ENCODE measurements at places on chromosomes 7 and 10.

DNA sequence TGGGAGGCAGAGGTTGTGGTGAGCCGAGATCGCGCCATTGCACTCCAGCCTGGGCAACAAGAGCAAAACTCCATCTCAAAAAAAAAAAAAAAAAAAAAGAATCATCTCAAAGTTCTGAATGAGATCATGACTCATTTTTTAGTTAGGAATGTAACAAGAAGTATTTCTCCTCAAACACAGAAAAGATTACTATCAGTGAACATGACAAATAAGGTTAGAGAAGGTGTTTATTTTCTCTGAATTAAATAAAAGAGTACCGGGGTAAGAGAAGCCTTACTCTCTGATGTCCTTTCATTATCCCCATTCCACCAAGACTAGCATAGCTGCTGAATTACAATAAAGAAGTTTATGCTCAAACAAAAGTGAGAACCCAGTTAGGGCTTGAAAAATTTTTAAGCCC is 50.1 kb downstream of the IPMK start:
- DNase-seq: no peak
- H3K27me3 ChIP-seq: no peaks in the 10 kb centered on the region
- H3K4me3 ChIP-seq: no peak overlapping the region
- H3K4me1 ChIP-seq: peaks cover 8% of the 10 kb centered on the region

- no peaks in the 10 kb centered on the region for H3K27me3 ChIP-seq
- H3K4me1 ChIP-seq: peaks cover 11% of the 10 kb centered on the region
- H3K36me3 ChIP-seq: no peaks in the 10 kb centered on the region
- H3K27ac ChIP-seq: peak overlapping the region; percentile 98
- no peak for DNase-seq
Measured at GRCh38 chr7:5422396-5423305, 983 bp downstream of the TNRC18 start.

GRCh38 chr10:2933071-2933470 is 134.3 kb upstream of the PFKP start:
- no peak overlapping the region for H3K27ac ChIP-seq
- no peaks in the 10 kb centered on the region for H3K4me1 ChIP-seq
- H3K36me3 ChIP-seq: no peaks in the 10 kb centered on the region
- H3K4me3 ChIP-seq: no peak overlapping the region

- H3K4me3 ChIP-seq: no peak overlapping the region
- H3K4me1 ChIP-seq: no peaks in the 10 kb centered on the region
- no peak for DNase-seq
- no peaks in the 10 kb centered on the region for H3K27me3 ChIP-seq
Measured at GRCh38 chr7:13822678-13823077, 166.8 kb downstream of the ETV1 start.

DNA sequence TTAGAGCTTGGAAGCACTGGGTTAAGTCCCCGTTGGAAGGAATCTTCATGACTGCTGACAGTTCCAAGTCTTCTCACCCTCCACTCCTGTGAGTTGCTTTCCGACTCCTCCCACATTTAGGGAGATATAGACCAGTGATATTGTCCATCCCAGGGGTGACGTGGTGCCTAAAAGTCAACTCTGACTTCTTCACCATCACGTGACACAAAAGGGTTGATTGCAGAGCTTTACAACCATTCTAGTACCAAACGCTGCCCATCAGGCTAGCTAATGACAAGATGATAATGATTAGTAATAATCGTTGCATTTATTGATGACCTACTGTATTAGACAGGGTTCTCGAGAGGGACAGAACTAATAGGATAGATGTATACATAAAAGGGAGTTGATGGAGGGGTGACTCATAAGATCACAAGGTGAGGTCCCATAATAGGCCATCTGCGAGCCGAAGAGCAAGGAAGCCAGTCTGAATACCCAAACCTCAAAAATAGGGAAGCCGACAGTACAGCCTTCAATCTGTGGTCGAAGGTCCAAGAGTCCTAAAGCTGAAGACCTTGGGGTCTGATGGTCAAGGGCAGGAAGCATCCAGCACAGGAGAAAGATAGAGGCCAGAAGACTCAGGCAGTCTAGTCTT is 85.3 kb upstream of the CARD11 start:
- H3K27ac ChIP-seq: no peak overlapping the region
- no peaks in the 10 kb centered on the region for H3K27me3 ChIP-seq
- H3K4me3 ChIP-seq: no peak overlapping the region
- peak; percentile 8 for DNase-seq

GRCh38 chr7:105365541-105366534 is 22.9 kb downstream of the SRPK2 start:
- no peak overlapping the region for H3K27ac ChIP-seq
- no peak for DNase-seq
- no peaks in the 10 kb centered on the region for H3K27me3 ChIP-seq
- H3K4me3 ChIP-seq: no peak overlapping the region
- H3K36me3 ChIP-seq: no peaks in the 10 kb centered on the region
- H3K4me1 ChIP-seq: no peaks in the 10 kb centered on the region

GRCh38 chr7:15555381-15555859 is 6.4 kb downstream of the AGMO start:
- no peak overlapping the region for H3K4me3 ChIP-seq
- H3K27ac ChIP-seq: no peak overlapping the region
- no peaks in the 10 kb centered on the region for H3K27me3 ChIP-seq
- H3K4me1 ChIP-seq: peaks cover 24% of the 10 kb centered on the region

- H3K4me1 ChIP-seq: peaks cover 5% of the 10 kb centered on the region
- no peaks in the 10 kb centered on the region for H3K27me3 ChIP-seq
- H3K27ac ChIP-seq: no peak overlapping the region
- no peaks in the 10 kb centered on the region for H3K36me3 ChIP-seq
Measured at GRCh38 chr7:92909686-92910475, 73.5 kb upstream of the CDK6 start.

GRCh38 chr10:29430101-29430500 is 141.2 kb downstream of the LYZL1 start:
- no peaks in the 10 kb centered on the region for H3K4me1 ChIP-seq
- peaks cover 7% of the 10 kb centered on the region for H3K36me3 ChIP-seq
- no peak overlapping the region for H3K27ac ChIP-seq
- H3K27me3 ChIP-seq: peaks cover 4% of the 10 kb centered on the region

DNA sequence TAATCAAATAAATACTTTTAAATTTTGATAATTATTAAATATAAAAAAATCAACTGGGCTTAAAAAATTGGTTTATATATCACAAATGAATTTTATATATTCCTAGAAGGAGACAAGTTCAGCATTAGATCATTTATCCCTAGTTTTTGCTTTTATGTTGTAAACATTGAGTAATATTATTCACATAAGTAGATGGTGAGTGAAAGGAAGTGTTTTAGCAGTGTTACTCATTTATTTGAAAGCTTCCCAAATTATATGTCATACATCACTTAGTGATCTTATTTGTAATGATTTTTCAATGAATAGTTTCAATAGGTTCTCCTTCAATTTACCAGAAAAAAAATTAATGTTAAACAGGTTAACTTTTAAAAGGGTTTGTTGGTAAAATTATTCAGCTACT is 15.8 kb downstream of the KLLN start:
- H3K36me3 ChIP-seq: no peaks in the 10 kb centered on the region
- H3K4me1 ChIP-seq: peaks cover 44% of the 10 kb centered on the region
- no peak for DNase-seq
- no peak overlapping the region for H3K27ac ChIP-seq
- no peaks in the 10 kb centered on the region for H3K27me3 ChIP-seq
- no peak overlapping the region for H3K4me3 ChIP-seq

- peak overlapping the region; percentile 5 for H3K4me3 ChIP-seq
- no peaks in the 10 kb centered on the region for H3K36me3 ChIP-seq
- peak overlapping the region; percentile 80 for H3K27ac ChIP-seq
Measured at GRCh38 chr10:84493951-84494848, 165.8 kb downstream of the CCSER2 start.

GRCh38 chr7:128821724-128822123 is 8.5 kb upstream of the FLNC start:
- H3K27ac ChIP-seq: no peak overlapping the region
- no peaks in the 10 kb centered on the region for H3K4me1 ChIP-seq
- H3K4me3 ChIP-seq: no peak overlapping the region
- no peak for DNase-seq
- H3K27me3 ChIP-seq: no peaks in the 10 kb centered on the region

- DNase-seq: no peak
- H3K4me3 ChIP-seq: no peak overlapping the region
- peaks cover 22% of the 10 kb centered on the region for H3K27me3 ChIP-seq
- H3K36me3 ChIP-seq: no peaks in the 10 kb centered on the region
- H3K4me1 ChIP-seq: no peaks in the 10 kb centered on the region
Measured at GRCh38 chr7:150753239-150753638, 16.0 kb downstream of the GIMAP5 start.

DNA sequence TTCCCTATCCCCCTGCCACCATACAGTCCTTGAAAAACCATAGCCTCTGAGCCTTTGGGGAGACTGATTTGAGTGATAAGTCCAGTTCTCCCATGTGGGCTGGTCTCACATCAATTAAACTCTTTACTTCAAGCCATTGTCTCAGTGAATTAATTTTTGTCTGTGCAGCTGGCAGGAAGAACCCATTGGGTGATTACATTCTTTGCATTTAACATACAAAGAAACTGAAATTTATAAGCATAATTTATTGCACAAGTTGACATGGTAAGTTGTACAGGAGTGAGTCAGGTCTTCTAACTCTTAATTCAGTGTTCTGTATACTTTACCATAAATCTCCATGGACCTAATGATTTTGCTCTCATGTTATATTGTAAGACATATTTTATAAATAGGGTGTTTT is 1613.0 kb upstream of the LRRTM3 start:
- H3K4me3 ChIP-seq: no peak overlapping the region
- no peaks in the 10 kb centered on the region for H3K4me1 ChIP-seq
- no peaks in the 10 kb centered on the region for H3K36me3 ChIP-seq
- H3K27ac ChIP-seq: no peak overlapping the region
- no peaks in the 10 kb centered on the region for H3K27me3 ChIP-seq

DNA sequence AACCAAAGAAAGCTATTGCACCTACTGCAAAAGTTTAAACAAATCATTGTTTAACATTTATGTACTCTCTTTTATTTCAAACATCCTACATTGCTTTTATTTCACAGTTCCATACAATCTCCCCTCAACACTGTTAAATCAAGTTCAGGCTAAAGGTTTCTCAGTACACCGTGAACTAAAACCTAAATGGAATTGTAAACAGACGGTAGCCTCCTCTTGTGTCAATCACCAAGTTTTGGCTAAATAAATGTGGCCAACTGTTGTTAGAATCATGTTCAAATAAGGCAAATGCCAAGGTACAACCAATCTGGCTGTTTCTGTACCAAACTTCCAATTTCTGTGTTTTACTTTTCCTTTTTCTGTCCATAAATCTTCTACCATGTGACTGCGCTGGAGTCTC is 723.7 kb upstream of the LRRTM3 start:
- no peak overlapping the region for H3K27ac ChIP-seq
- H3K36me3 ChIP-seq: no peaks in the 10 kb centered on the region
- H3K4me3 ChIP-seq: no peak overlapping the region
- no peak for DNase-seq
- H3K4me1 ChIP-seq: no peaks in the 10 kb centered on the region
- H3K27me3 ChIP-seq: peaks cover 6% of the 10 kb centered on the region

DNA sequence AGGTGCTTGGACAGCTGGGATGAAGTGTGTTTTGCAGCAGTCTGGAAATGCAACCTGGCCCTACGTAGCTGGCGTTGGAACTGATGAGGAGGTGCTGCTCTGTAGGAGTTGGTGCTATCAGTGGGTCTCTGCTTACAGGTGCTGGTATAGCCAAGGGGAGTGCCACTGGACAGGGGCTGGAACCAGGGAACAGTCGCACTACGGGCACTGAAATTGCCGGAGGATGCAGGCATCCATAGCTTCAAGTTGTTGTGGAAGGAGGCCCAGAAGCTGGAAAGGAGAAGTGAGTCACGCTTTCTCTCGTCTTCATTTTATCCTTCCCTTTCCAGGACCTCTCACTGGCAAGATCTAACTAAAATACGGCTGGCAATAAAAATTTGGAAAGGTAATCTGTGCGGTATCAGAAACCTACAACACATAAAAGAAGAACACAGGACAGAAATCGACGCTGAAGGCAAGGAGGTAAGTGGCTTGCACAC is 25.8 kb downstream of the MACC1 start:
- no peaks in the 10 kb centered on the region for H3K36me3 ChIP-seq
- DNase-seq: no peak
- H3K4me3 ChIP-seq: no peak overlapping the region
- H3K27ac ChIP-seq: no peak overlapping the region

GRCh38 chr7:138204982-138205298 is 128.7 kb downstream of the AKR1D1 start:
- no peak for DNase-seq
- H3K4me1 ChIP-seq: no peaks in the 10 kb centered on the region
- no peak overlapping the region for H3K27ac ChIP-seq
- H3K4me3 ChIP-seq: no peak overlapping the region

DNA sequence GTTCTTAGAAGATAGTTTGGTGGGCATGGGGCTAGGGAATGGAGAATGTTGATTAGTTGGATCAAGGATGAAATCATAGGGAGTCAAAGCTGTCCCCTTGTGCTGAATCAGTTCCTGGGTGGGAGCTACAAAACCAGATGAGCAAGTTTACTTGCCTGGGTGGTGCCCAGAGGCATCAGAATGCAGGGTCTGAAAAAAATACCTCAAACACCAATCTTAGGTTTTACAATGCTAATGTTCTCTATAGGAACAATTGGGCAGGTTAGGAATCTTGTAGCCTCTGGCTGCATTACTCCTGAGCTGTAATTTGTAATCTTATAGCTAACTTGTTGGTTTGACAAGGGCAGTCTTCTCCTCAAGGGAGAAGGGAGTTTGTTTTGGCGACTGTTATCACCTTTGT is 34.4 kb downstream of the LHFPL3 start:
- H3K4me3 ChIP-seq: no peak overlapping the region
- H3K4me1 ChIP-seq: no peaks in the 10 kb centered on the region
- DNase-seq: no peak
- no peaks in the 10 kb centered on the region for H3K36me3 ChIP-seq

DNA sequence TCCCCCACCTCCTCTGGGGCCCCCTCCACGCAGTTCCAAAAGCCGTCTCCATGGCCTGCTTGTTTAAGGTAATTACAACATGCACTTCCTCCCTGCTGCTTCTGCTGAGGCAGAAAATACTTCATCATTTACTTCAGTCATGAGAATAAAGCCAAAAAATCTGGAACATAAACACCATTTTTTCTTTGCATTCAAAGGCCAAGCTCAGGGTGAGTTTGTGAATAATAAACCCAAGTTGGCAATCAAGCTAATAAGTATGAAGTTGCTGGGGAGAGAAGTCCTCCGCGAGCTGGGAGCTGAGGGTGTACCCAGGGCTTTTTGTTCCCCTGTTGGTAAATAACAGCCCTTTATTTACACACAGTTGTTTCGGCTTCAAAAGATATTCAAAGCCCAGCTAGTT is 70.5 kb downstream of the FAM204A start:
- no peak overlapping the region for H3K27ac ChIP-seq
- DNase-seq: no peak
- H3K27me3 ChIP-seq: no peaks in the 10 kb centered on the region
- no peak overlapping the region for H3K4me3 ChIP-seq
- H3K4me1 ChIP-seq: no peaks in the 10 kb centered on the region

GRCh38 chr10:64690194-64690593 is 1169.0 kb downstream of the REEP3 start:
- H3K27ac ChIP-seq: no peak overlapping the region
- no peak for DNase-seq
- H3K4me3 ChIP-seq: no peak overlapping the region
- no peaks in the 10 kb centered on the region for H3K4me1 ChIP-seq
- no peaks in the 10 kb centered on the region for H3K27me3 ChIP-seq

GRCh38 chr10:101570428-101571270 is 17.4 kb downstream of the POLL start:
- H3K4me3 ChIP-seq: peak overlapping the region; percentile 47
- no peaks in the 10 kb centered on the region for H3K4me1 ChIP-seq
- no peaks in the 10 kb centered on the region for H3K36me3 ChIP-seq
- no peak overlapping the region for H3K27ac ChIP-seq

- peaks cover 61% of the 10 kb centered on the region for H3K36me3 ChIP-seq
- H3K4me3 ChIP-seq: no peak overlapping the region
- no peaks in the 10 kb centered on the region for H3K4me1 ChIP-seq
- no peaks in the 10 kb centered on the region for H3K27me3 ChIP-seq
- no peak overlapping the region for H3K27ac ChIP-seq
Measured at GRCh38 chr7:148732862-148733261, 34.2 kb downstream of the CUL1 start.
